CD4-positive, alpha-beta T cell treated with Interferon gamma for 1 hour (primary cell): ENCODE measurements at places on chromosomes 12 and 14.

- no peak for DNase-seq
Observed at GRCh38 chr14:22547313-22547947, 41.6 kb downstream of the DAD1 start.

DNA sequence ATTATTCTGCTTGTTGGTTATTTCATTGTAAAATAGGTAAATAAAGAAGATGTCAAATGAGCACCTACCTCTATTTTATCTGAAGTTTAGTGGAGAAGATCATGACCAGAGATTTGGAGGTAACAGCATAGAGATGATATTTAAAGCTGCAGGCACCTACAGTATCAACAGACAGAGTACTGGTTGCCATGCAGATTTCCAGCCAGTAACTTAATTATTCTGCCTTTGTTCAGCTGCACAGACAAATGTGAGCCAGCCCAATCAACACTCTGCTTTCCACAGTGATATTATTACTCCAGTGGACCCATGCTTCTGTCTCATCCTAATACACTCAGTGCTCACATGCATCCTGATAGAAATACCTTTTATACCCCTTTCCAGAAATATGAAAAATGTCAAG lies 348.5 kb upstream of the RGS6 start:
- no peak for DNase-seq

GRCh38 chr12:116382686-116383530 lies 105.4 kb upstream of the MED13L start:
- no peak for DNase-seq

GRCh38 chr12:94879542-94879941 lies 124.0 kb downstream of the NDUFA12 start:
- DNase-seq, result no peak

- DNase-seq, result no peak
Observed at GRCh38 chr12:30887226-30887625, 39.3 kb upstream of the TSPAN11 start.

DNA sequence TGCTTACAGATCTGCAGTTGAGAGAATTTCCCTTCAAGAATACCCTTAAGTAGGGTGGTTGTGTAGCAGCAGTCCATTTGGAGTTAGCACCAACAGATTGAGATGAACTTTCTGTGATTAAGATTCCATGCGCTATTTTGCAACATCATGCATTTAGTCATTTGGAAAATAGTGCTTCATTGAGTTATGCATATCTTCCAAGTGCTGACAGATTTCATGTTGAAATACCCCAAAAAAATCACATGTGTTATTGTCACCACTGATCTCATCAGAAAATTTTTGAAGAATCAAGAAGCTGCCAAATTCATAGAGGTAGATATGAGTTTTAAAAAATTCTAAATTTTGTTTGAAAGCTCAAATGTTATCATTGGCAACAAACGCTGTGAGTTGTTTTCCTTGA lies 35.5 kb upstream of the OSBPL8 start:
- DNase-seq, result no peak

DNA sequence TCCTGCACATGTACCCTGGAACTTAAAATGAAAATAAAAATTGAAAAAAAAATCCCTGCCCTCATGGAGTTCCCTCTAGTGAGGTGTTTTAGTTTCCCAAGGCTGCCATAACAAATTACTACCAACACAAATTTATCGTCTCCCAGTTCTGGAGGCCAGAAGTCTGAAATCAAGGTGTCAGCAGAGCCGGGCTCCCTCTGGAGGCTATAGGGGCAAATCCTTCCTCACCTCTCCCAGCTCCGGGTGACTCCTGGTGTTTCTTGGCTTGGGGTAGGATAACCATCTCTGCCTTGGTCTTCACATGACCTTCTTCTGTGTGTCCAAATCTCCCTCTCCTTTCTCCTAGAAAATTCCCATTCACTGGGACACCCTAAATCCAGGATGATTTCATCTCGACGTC lies 50.1 kb downstream of the PLXNC1 start:
- no peak for DNase-seq

DNA sequence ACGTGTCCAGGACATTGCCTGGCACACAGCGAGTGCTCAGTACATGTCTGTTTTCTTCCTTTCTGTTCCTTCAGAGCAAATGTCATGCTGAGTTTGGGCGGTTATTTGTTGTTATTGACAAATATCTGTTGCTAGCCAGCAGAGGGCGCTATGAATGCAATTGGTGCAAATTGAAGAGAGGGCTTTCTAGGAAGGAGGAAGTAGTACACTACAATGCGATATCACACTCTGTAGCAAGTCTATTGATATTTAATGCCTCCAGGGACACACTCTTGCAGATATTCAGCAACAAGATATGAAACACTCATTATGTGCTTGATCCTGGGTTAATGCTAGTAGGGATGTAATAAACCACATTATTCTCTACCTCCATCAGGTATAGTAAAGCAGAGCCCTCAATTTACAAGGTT lies 267.3 kb upstream of the SRRM4 start:
- no peak for DNase-seq

GRCh38 chr12:67436230-67436629 lies 167.1 kb downstream of the CAND1 start:
- no peak for DNase-seq

GRCh38 chr14:77786148-77786547 lies 13.8 kb upstream of the ADCK1 start:
- DNase-seq, result no peak

DNA sequence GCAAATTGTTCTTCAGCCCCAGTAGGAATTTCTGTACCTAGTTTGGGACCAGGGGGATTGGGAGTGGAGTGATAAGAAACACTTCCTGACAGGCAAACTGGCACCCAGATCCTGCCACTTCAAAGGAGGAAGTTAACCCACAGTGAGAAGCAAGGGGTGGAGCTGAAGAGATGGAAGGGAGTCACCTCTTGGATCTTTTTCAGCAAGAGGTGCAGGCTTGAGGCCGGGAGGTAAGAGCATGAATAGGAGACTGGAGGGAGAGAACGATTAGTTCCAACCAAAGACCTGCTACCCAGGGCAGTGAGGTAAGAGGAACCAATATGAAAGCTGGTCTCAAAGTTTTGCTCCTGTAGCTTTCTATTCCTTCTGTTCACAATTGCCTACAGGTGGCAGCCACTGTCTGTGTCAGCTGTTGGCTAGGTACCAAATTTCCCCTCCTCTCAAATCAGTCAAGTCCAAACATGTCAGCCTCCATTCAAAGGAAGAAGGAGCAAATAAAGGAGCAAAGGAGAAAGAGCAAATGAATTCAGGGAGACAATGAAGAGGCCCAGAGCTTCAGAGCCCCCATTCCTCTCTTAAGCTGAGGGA lies 14.9 kb upstream of the TAC3 start:
- peak; percentile 7 for DNase-seq

DNA sequence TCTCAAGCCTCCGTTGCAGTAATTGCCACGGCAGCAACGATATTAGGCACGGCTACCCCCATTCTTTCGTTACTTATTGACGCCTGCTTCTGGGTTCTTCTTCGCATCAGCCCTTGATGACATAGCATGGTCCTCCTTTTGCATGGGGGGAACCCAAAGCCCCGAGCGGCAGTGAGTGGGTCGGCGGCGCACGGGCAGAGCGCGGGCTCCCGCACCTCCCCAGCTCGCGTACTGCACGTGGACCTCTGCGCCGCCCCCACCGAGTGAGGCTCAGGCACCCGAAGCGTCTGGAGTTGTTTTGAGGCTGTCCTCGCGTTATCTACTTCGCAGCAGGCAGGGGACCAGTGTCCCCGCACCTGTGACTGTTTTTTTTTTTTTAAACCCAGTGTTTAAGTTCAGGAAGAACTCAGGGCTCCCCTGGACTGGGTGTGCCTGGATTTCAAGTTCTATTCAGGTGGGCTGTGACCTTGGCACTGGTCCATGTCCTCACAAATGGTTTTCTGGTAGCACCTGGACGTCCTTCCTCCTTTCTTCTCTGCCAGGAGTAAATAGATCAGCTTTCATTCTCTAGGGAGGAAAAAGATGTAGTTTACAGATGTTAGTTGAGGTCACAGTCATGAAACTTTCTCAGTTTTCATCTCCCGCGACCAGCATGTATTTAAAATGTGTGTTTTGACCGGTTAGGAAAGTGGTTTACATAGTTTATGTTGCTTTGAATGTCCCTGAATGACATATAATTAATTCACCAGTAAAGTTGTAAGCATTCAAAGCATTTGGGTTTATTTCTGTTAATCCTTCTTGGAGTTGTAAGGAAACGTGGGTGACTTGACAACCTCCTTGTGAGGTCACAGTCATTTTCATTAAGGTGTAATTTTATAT lies 1.4 kb upstream of the FOXN4 start:
- no peak for DNase-seq

- DNase-seq, result no peak
Observed at GRCh38 chr12:19647806-19648556, 208.7 kb downstream of the AEBP2 start.
